NCI-H1930 (cell line): ENCODE measurements at places on chromosomes 2 and 18.

- no peak for DNase-seq
Measured at GRCh38 chr2:151350579-151351195, 6.7 kb upstream of the TNFAIP6 start.

GRCh38 chr2:65788556-65788955 lies 356.2 kb upstream of the SPRED2 start:
- DNase-seq = no peak

DNA sequence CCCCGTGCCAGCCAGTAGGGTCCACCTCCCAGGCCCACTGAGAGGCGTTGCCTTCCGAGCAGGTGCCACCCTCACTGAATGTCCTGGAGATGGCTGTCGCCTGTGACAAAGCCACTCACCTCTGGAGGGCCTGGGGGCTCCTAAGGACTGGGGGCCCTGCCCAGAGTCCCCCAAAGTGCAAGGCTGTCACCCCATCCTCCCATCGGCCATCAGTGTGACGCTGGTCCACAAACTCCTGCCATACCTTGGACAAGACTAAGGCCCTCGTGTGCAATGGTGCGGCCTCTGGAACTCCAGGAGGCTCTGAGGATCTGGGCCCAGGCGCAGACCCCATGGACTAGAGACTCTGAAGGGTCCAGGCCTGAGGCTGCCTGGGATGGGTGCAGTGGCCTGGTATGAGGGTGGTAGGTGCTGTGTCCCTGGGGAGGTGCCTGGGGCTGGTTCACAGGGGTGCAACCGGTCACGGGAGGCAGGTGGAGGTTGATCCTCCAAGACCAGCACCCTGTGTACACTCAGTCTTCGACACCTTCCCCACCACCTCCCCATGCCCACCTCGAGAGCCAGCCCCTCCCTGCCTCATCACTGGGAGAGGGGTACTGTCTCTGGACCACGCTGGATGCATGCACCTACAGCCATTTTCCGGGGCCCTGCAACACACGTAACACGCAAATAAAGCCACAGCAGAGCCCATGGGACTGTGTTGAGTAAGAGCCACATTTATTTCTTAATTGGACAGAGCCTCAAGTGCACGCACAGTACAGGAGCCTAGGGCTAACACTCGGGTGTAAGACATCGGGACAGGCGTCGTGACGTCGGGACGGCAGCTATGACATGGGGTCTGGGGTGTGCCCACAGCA lies 21.6 kb downstream of the AQP12A start:
- no peak for DNase-seq

- no peak for DNase-seq
Measured at GRCh38 chr2:118430510-118431164, 342.4 kb downstream of the INSIG2 start.

DNA sequence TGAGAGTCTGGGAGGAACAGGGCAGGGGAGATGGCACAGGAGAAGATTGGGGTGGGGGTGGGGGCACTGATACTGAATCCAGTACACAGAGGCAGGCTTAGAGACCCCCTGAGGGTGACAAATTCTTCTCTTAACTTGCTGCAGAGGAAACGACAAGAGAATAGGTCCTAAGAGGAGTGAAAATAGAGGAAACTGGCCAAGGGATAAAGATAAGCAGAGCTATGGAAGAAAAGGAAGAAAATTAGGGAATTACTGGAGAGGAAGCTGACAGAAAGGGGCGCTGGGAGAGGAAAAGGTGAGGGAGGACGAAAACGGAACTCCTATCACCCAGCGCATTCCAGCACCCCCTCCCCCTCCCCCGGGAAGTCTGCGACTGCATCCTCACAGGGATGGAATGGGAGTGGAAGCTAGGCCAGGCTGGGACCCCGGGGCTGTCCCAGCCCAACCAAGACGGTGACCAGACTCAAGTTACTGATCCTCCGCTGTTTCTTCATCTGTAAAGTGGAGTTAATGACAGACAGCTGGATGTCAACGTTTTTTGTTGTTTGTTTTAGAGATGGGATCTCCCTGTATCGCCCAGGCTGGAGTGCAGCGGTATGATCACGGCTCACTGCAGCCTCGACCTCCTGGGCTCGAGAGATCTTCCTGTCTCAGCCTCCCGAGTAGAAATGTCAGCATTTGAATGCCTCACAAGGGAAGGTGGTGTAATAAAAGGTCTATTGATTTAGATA lies 2.6 kb upstream of the EMX1 start:
- no peak for DNase-seq

GRCh38 chr2:239328351-239329191 lies 72.2 kb downstream of the HDAC4 start:
- DNase-seq = no peak

DNA sequence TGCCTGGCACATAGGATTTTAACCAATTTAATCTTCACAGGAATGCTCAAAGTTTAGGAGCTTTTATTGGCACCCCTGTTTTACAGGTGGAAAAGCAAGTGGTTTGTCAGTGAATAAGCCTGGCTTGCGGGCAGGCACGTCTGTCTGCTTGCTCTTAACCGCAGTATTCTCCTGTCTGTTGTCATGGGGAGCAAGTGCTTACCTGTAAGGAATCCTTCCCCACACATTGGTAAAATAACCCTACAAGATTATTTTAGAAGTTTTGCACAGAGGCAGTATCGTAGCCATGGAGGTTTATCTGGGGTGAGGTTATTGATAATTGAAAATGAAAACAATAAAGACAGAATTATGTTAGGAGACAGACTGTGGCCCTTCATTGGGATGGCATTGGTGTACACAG lies 174.9 kb downstream of the AGAP1 start:
- no peak for DNase-seq

DNA sequence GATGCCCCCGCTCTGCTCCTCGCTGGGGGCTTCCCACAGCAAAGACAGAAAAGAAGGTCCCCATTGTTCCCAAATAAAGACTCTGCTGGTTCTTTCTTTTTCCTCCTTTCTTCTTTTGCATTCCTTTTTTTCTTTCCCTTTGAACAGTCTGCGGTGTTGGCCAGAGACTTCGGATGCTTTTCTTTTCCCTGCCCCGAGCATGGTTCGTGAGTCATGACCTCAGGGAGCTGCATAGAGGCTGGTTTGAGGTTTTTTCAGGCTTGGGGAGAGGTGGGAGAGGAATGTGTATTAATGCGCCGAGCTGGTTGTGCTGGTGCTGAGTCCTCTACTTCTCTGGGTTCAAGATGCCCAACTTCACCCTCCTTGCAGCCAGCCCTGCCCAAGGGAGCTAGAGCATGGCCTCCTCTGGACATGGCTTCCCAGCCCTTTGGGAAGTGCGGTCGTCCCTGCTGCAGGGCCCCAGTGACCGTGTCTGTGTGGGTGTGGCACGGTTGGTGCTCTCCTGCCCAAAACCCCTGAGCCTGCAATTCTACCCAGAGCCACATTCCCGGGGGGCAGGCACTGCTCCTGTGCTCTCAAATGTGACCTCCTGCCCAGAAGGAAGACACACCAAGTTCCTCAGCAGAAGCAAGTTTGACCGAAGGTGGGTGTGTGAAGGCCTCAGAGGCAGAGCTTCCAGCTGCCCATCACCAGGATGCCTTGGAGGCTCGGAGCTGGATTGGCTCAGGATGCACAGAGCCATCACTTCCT lies 9.0 kb upstream of the ARHGEF4 start:
- DNase-seq = no peak

GRCh38 chr2:114065731-114066130 lies 175.8 kb downstream of the ACTR3 start:
- no peak for DNase-seq

DNA sequence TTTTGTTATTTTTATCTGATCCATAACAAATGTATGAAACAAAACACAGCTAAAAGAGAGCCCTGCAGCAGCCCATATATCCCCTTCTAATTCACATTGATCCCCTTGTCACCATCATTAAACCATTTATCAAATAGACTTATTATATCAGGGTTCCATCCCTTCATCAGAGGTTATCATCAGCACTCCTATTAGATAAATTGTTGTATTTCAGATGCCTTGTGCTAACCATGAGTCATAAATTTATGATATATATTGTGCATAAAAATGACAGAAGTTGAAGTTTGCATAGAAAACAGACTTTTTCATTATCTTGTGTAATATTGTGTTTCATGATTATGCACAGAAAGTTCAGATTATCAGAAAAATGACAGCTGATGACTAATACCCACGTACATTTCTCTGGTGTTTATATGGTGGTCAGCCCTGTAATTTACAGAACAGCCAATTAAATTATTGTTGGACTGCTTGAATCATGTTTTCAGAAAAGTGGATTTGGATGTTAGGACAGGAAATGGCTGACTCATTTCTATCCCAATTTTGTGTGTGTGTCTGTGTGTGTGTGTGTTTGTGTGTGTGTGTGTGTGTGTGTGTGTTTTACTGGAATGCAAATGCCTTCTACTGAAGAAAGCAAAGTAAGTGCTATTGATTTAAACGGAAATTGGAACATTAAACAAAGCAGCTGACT lies 80.9 kb downstream of the PPP1R1C start:
- DNase-seq = no peak
